ENCODE measurements at places on chromosomes 4 and X.

DNA sequence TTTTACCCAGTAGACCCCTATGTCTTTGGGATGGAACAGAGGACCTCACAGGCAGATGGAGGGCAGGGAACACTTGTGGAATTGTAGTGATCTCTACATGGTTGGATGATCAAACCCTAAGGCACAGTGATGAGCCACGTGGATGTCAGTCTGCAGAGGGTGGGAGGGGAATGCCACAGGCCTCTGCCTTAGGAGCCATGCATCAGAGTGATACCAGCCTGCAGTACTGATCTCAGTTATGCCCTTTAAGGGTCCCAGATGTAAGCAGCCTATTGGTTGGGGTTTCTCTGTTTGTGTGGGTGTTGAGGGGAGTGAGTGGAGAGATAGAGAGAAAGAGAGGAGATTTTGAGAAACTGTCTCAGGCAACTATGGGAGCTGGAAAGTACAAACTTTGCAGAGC lies 39.9 kb upstream of the XAGE1B start:
- no peak for DNase-seq

GRCh38 chr4:81648576-81649275 lies 177.0 kb upstream of the RASGEF1B start:
- DNase-seq = no peak

- DNase-seq = no peak
These were observed 84.2 kb downstream of the NFKB1 start for GRCh38 chr4:102585329-102585728.

DNA sequence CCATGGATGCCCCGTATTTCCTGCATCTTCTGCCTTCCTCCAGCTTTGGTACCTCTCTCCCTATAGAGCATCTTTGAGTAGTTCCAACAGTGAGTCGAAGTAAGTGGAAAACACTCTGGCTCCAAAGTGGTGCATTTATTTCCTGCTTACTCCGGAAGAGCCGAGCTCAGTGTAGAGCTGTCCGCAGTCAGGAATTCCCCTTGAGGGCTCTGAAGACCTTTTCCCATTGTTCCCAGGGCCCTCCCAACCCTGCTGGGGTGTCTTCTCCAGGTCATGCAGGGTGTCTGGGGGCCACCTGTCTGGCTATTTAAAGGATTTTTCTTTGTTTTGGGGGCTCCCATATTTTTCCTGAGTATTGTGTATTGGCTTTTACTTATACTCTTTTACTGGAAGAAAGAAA lies 118.6 kb upstream of the MXRA5 start:
- DNase-seq = no peak

- no peak for DNase-seq
These were observed 381.7 kb downstream of the GPAT3 start for GRCh38 chr4:83917572-83917971.

DNA sequence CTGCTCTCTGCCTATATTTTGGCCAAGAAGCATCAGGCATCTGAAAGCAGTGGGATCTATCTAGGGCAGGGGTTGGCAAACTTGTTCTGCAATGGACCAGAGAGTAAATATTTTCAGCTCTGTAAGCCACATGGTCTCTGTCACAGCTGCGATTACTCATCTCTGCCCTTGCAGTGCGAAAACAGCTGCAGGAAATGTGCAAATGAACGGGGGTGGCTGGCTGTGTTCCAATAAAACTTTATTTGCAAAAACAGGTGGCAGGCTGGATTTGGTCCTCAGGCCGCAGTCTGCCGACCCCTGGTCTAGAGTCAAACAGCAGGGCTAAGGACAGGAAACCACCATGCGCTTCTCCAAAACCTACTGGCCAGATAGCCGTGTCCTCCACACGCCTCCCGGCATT lies 48.6 kb downstream of the ACOX3 start:
- no peak for DNase-seq

- no peak for DNase-seq
These were observed 28.3 kb downstream of the SEPSECS start for GRCh38 chr4:25131926-25132325.

- no peak for DNase-seq
These were observed 18.0 kb upstream of the UBA1 start for GRCh38 chrX:47175588-47175980.
